ENCODE measurements at places on chromosomes 12 and 14.

GRCh38 chr14:21215130-21215878, 53.9 kb downstream of the HNRNPC start:
- no peak for DNase-seq

- no peak for DNase-seq
Measured at GRCh38 chr14:51884086-51884927, 23.9 kb downstream of the GNG2 start.

GRCh38 chr14:28635387-28635786, 131.2 kb upstream of the FOXG1 start:
- DNase-seq: no peak

DNA sequence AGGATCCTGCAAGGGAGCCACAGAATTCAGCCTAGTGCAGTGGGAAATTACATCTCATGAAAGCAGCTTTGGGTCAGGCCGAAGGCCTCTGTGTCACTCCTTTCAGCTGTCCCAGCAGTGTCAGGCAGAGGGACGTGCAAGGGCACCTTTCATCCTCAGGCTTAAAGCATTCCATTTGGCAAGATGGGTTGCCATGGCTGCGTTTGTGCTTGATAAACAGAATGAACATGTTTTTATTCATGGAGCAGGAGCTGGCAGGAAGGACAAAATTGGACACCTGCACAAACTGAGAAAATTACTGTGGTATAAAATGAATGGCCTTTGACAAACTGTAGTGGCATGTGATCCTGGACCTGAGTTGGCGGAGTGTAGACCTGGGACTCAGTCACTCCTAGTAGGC, 29.4 kb downstream of the ACAD10 start:
- DNase-seq: no peak

GRCh38 chr12:70305794-70306193, 60.3 kb upstream of the KCNMB4 start:
- no peak for DNase-seq

- DNase-seq: no peak
Measured at GRCh38 chr12:54417712-54418440, 1.2 kb downstream of the ITGA5 start.

DNA sequence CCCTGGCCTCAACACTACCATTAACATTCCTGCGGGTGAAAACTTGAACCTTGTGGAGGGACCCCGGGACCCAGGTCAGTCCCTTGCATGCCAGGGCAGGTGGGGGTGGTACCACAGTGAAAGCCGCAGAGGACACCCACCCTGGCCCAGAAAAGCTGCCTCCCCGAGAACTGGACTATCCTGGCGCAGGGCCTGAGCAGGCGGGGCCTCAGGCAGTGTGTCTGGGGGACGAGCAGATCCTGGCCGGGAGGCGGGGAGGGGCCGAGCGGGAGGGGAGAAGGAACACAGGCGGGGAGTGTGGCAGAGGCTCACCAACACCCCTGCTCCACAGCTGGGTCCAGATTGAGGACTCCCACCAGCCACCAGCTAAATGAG, 10.0 kb downstream of the AHNAK2 start:
- DNase-seq: no peak

DNA sequence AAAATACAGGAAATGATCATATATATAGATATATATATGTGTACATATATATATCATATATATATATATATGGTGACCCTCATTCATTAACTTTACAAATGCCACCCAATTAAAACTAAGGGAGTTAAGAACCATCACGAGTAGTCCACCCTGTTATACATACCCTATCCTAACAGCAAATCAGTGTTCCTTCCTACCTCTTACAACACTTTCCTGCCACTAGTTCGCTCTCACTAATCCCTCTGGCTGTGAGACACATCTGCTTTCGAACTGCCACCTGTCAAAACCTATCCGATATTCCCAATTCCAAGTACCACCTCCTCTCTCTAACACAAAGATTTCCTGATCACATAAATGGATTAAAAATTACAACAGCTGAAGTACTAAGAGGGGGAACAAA, 100.5 kb downstream of the EEA1 start:
- DNase-seq: no peak

- DNase-seq: no peak
Measured at GRCh38 chr14:77516126-77516525, 17.5 kb upstream of the ISM2 start.

- no peak for DNase-seq
Measured at GRCh38 chr14:73254247-73255004, 17.1 kb downstream of the PAPLN start.
